ENCODE measurements at places on chromosomes 13 and 19. TPM values are rescaled to one million over a fixed set of nuclear protein-coding genes. Genes with fewer than 3 reads are reported as not detected.

DNA sequence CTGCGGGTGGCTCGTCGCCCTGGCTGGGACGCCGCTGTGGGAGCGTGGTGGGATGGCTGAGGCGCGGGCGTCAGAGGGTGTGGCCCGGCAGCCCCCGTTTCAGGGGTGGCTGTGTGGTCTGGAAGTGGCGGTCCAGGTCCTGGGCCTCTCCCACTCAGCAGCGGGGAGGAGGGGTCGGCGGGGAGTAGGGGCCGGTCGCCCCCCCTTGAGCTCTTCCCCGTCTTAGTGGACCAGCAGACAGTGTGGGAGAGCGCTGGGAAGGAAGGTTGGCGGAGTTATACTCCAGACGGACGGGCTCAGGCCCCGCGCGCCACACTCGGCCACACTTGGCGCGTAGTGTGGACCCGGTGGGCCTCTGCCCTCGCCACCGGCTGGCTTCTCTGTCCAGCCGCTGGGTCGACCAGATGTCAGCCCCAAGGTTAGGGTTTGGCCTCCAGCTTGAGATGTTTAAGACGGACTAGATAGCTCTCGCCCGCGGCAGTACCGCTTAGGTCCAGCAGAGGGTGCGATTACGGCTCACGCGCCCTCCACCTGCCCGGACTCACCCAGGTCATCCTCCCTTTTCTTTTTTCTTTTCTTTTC lies 21.7 kb upstream of the ZNF429 start:
- peak; percentile 31 for DNase-seq

SIGLEC5 gene
- not detected for total RNA-seq

DNA sequence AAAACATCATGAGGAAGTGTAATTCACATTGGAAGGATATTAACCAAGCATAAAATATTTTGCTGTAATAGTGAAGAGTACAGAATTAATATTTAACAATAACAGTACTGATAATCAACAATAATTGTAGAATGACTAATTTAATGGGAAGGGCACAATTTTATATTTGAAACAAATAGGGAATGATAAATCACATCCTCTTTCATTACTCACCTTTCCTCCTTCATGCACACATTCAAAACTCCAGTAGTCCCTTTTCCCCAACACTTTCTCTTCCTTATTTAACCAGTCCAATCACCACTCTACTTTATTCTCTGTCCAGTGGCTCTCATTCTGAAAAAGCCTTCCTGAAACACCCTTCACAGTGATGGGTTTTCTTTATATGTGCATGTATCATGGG lies 110.8 kb upstream of the POSTN start:
- DNase-seq = no peak

DNA sequence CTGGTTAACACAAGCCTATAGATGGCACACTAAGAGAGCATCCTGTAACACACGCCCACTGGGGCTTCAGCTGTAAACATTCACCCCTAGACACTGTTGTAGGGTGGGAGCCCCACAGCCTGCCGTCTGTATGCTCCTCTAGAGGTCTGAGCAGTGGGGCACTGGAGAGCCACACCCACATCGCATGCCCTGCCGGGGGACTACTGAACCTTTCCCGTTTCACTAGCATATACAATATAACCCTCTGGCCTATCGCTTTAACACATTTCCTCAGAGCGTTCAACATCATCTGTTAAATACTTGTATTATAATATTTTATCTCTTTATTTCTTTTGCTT lies 73.4 kb downstream of the PCDH9 start:
- no peak for DNase-seq

DNA sequence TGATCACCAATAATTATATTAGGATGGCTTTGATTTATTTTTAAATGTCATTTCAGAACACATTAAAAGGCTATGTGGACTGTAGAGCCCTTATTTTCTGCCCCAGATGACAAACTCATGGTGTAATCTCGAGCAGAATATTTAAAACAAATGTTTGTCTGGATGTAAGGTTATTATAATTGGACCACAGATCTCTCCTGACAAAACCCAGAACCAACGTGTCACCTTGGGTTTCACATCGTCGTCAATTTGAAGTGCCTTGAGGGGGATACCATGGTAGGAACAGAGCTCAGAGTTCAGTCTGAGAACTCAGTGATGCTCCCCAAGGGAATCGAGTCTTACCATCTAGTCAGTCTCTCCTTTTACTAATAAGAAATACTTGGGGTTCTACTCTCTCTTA lies 2.8 kb downstream of the SACS start:
- DNase-seq = no peak

DNA sequence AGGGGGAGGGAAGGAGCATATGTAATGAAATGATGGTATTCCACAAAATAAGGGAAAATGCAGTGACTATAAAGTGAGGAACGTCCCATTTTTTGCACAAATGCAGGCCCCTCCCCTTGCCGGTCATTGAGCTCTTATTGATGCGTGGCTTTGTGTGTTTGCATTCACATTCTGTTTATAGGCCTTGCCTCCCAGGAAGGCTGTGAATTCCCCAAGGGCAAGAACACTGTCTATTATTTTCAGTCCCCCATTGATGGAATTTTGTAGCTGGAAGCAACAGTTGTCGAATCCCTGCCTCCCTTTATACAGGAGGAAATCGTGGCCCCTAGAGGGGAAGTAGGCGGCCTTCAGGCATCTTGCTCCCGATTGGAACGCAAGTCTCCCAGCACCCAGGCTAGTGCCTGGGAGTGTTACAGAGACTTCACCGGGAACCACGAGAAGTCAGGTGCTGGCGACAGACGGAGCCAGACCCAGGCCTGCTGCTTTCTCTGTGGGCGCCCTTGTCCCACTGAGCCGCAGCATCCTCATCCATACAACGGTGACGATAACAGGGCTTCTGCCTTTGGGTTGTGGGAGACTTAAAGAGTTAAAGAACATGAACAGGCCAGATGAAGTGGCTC lies 6.9 kb downstream of the SBSN start:
- no peak for DNase-seq

- DNase-seq = peak; percentile 43
Measured at GRCh38 chr19:17873786-17874757, 2.3 kb downstream of the SLC5A5 start.

GRCh38 chr19:35120492-35120891 lies 4.9 kb downstream of the FXYD3 start:
- peak; percentile 78 for DNase-seq

GRCh38 chr13:44104969-44105368 lies 225.3 kb downstream of the LACC1 start:
- DNase-seq = no peak

GRCh38 chr13:32047793-32048192 lies 16.2 kb downstream of the FRY start:
- no peak for DNase-seq
